OCI-LY7 (cell line): ENCODE measurements at places on chromosomes 1 and 21. TPM values are rescaled to one million over a fixed set of nuclear protein-coding genes. Genes with fewer than 3 reads are reported as not detected.

DNA sequence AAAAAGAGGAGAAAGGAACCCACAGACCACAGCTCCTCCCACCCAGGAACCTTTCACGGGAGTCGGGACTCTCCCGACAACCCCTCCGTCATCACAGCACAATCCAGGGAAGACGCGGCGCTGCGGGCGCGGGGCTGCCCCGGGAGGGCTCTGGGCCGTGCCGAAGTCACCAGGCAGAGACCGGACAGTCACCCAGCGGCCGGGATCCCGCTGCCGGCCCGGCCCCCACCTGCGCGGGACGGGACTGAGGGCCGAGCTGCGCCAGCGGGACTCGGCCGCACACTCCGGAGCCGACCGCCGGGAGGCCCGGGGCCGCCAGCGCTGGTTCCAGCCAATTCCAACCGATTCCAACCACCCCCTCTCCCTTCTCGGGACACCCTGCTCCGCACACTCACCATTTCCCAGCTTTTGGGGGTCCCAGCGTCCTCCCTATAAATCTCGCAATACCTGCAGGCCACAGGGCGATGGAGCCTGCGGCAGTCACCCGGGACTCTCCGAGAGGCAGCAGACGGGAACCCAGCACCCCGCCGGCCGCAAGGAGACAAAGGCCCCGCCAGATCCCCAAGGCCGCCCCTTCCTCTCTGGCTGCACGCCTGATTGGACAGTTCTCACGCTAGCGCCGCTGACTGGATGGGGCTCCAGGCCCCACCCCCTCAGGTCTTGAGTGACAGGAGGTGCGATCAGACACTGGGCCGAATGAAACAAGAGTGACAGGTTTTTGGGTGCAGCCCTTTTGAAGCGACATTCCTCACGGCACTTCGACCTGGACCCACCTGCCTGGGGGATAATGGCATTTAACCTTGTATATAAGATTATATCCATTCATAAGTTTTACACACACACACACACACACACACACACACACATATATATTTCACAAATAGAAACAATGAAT lies at the start of gene ZNF695:
Gene ZNF695 (minus strand): TSS at position 547 of the 895 bp plus-strand sequence. CDS start 149 bp downstream, at position 398.
- DNase-seq = peak; percentile 96

GRCh38 chr1:184838504-184838951 lies 83.9 kb upstream of the EDEM3 start:
- no peak for DNase-seq

DNA sequence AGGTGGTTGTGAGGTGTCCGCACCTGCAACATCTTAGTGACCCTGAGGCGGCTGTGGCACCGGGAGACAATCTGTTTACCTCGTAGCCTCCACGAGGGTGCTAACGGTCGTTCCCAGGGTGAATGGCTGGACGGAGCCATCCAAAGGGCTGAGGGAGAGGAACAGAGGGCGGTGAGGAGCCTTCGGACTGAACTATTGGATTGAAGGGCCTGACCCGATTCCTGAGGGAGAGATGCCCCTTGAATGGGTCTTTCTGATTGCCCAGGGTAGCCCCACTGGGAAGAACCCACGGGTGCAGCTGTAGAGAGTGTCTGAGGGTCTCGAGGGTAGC lies 2.3 kb downstream of the NR5A2 start:
- DNase-seq = peak; percentile 55

DNA sequence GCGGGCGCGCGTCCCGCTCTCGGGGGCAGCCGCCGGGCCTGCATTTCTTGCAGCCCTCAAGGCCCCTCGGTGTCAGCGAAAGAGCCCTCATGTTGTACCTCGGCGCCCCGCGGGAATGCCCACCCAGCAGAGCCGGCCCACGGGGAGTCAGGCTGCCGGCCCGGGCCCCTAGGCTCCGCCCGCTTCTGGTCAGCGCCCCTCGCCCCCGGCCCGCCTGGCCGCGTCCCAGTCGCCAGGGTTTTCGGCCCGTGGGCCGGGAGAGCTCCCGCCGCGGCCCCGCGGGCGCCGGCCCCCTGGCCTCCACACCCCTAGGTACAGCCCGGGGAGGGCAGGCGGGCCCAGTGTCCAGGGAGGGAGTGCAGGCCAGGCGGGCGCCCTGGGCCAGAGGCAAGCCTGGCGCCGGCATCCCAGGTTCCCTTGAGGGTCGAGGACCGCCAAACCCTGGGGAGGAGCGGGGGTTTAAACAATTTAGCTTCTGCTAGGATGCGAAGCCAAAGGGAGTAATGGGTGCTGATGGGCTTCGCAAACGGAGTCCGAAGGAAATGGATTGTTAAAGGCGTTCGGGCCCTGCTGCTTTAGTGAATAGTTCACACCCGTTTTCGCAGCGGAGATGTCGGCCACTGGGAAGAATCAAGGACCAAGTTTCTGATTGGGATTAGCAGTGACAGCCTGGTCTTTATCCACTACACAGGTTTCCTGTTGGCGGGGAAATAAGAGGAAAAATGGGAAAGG lies 486 bp upstream of the KCNA3 start:
- no peak for DNase-seq

- DNase-seq = peak; percentile 75
These were observed 2.8 kb upstream of the NUP210L start for GRCh38 chr1:154157520-154158306.

- DNase-seq = no peak
These were observed 138.1 kb downstream of the TPR start for GRCh38 chr1:186236921-186237320.

LCE2C gene
- total RNA-seq = not detected in 2 replicates

GRCh38 chr21:41680444-41681347 lies 86.2 kb downstream of the RIPK4 start:
- no peak for DNase-seq

SOD1 gene
- total RNA-seq = 307 and 315 TPM in 2 replicates

- no peak for DNase-seq
These were observed 35.7 kb upstream of the THEM4 start for GRCh38 chr1:151944857-151945575.

DNA sequence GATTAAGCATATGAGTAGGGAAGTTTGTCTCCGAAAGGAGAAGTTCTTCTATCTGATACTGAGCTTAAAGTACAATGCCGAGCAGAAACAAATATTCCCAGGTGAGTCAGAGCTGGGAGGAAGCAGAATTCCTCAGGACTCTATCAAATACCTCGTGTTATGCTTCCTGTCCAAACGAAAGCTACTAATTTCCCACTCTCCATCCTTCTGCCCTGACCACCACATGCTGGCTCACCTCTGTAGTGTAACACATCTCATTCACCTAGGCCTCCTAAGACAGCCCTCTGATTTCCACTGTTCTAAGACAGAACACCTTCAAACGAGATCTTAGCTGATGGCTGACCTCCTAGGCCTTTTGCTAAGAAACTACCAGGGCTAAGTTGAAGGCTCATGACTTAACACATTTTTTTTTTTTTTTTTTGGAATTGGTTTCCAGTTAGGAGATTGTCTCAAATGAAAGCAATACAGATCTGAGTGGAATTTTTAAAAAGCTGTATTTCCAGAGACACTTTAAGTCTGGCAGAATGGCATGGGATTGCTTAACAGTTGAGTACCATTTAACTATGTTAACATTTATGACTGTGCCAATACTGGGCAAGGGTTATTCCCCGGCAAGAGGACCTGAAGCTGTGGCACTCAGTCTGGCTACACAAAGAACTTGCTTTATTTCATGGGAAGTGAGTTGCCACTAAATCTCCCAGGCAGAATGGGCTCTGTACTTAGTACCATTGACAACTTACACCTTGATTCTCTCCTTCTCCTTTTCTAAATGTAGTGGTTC lies 583.4 kb downstream of the DPYD start:
- DNase-seq = no peak

TMPRSS15 gene
- 0.13 and 0.48 TPM in 2 replicates for total RNA-seq

DNA sequence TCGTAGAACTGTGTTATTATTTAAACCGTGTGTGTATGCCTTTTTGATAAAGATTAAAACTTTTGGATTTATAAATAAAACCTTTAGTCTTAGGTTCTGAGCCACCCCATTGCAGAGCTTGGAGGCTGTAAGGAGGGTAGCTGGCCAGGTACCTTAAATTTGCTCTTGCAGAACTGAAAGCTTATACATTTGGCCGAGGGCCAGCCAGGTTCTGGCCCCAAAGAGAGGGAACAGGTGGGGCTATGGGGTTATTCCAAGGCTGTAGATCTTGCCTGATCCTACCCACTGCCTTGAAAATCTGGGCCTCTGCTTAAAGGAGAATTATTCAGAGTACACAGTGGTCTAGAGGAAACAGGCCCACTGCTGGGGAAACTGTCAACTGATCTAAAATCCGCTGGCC lies 59.6 kb downstream of the CAMK2N1 start:
- DNase-seq = peak; percentile 49

GRCh38 chr1:153673511-153673910 lies 2.7 kb upstream of the ILF2 start:
- no peak for DNase-seq

GRCh38 chr1:68917456-68917855 lies 420.6 kb upstream of the DEPDC1 start:
- DNase-seq = no peak

PRDM15 gene
- 30.2 and 31.7 TPM in 2 replicates for total RNA-seq
